Sciatic nerve (tissue), 2 donors: ENCODE measurements at places on chromosomes 6 and 20. TPM values are rescaled to one million over a fixed set of nuclear protein-coding genes. Genes with fewer than 3 reads are reported as not detected.

DNA sequence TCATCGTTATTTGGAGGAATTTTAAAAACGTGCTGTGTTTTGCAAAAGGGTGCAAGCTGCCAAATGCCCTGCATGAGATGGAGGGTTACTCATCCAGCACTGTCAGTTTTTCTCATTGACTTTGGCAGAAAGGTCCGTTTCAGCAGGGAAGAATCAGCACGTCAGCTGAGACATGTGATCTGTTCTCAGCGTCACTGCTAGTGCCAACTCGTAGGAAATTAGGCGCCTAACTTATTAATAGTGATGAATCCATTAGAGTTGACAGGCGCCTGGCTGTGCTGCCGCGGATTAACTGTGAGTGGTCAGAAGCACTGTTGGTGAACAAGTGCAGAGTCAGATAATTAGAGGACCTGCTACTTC is 175.5 kb upstream of the FOXQ1 start:
- no peak for DNase-seq

- no peak for DNase-seq
These were observed 517.5 kb downstream of the PREX1 start for GRCh38 chr20:48310305-48310704.

- no peak for DNase-seq
These were observed 29.9 kb upstream of the SYNCRIP start for GRCh38 chr6:85672623-85673022.

GRCh38 chr20:62772619-62772989 is 23.7 kb upstream of the MRGBP start:
- no peak for DNase-seq

DNA sequence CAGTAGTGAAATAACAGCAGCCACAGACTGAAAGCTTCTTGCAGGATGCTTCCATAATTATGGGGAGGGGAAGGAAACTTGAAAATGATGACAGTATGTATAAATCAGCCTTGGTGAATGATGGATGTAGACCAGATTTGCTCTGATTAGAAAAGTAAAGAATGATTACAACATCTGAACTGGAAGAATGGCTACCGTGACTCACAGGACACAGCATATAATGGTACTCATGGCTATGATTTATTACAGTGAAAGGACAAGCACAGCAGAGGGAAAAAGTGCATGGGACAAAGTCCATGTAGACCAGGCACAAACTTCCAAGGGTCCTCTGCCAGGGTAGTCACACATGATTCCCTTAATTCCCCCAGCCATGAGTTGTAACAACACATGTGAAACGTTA is 70.7 kb upstream of the POPDC3 start:
- DNase-seq: no peak

DNA sequence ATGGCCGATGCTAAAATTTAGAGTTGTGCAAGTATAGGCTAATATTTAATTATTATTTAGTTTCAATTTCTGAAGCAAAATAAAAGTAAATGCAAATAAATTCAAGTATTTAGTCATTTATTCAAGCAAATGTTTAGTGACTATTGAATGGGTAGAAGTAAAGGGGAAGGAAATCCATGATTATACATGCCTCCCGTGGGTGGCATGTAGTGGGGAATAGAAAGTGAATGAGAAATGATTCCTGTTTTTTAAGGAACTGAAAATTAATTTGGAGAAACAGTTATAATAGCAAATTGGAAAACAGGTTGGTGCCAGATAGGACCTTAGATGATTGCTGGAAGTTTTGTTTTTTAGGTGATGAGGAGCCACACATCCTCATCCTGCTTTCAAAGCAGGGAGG is 35.4 kb downstream of the FAM229B start:
- DNase-seq: no peak

GRCh38 chr20:23582293-23582692 is 14.0 kb upstream of the CST9L start:
- no peak for DNase-seq

DNA sequence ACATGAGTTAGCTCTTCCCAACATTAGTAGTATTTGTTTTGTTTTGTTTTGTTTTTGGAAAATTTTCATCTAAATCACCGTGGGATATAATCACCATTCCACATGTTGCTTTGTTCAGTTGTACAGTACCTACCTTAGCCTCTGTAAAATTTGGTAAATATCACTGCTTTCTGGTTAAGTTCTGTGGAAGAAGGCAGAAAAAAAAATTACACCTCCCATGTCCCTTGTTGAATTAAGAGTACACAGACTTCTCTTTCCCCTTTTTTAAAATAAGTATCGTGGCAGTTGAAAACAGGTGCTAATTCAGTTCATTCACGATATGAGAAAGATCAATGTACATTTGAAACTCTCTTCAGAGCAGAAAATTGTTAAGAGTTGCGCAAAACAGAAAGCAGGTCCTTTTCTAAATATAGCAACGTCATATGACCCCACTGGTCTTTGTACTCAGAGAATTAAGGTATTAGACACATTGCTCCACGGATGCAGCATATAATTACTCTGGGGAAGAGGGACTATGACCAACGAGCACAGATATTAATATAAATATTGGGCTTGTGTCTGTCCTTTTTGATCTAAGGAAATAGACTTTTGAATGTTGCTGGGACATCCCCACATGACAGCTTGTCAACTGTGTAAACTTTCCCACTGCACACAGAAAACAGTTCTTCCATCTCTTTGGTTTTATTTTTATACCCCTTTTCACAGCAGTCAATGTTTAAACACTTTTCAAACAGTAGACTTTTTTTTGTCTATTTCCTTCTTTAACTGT is 58.6 kb upstream of the ZNF217 start:
- no peak for DNase-seq

DNA sequence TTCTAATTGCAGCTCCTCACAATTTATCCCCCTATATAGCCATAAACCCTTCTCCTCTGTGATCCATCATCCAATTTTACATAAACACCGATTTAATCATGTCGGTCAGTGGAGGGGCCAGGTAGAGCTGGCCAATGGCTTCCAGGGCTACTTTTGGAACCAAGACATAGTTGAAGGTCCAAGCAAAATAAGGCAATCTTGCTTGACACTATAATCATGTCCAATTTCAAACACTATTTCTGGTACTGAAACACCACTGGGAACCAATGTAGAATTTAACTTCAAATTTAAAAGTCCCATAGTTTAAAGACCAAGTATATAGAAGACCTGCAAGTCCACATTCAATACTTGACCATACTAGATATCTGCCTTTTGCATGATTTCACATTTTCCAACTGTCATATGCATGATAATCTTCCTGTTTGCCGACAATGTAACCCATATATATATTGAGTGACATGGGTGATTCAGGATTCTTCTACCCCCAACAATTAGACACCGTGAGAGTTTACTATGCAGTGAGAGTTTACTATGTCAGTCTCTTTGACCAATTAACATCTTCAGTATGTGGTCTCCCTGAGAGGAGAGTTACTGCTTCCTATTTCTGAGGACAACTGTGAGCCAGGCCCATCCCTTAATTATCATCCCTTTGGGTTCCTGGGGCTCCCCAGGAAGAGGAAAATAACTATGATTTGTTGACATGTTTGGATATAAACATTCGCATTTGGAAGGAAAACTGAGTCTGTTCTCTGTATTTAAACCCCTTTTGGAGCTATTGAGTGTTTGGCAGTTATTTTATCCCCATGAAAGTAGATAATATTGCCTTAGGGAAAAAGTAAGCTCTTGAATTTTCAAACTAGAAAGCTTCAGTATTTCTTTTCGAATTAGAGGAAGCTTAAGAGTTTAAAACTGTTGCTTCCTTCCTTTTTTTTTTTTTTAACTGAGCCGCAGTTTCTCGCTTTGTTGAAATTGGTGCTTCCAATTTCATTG is 31.8 kb downstream of the SAMD3 start:
- DNase-seq: no peak

- DNase-seq: no peak
These were observed 2.5 kb downstream of the SRMS start for GRCh38 chr20:63544958-63545516.

DNA sequence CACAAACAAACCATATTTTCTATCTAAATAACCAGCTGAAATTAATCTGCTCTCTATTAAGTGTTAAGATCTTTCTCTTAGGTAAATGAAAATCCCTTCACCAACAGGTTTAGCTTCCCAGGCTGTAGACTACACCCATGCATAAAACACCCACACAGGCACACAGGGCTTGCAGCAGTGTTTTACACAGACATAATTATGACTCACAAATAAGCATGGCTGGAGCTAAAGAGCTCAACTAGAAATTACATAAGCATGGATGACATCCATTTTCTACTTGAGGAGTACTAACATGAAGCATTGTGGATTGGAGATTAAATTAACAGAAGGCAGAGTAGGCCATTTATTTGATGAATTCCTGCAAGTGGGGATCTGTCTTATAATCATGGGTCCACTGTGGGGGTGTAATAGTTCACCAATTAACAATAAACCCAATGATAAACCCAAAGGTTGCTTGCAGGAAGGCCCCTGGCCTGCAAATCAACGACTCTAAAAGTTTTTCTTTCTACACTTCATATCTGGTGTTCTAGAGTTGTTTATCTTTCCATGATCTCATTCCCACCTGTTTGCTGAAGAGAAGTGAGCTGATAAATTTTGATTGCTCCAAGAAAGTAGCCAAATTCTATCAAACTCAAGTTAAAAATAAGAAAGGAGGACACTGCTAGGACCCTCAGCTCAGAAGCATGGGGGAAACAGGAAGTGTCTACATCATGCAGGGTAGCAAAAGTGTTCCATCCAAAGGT is 33.8 kb upstream of the E2F3 start:
- no peak for DNase-seq

- no peak for DNase-seq
These were observed 57.9 kb downstream of the GJA10 start for GRCh38 chr6:89952105-89952671.

DNA sequence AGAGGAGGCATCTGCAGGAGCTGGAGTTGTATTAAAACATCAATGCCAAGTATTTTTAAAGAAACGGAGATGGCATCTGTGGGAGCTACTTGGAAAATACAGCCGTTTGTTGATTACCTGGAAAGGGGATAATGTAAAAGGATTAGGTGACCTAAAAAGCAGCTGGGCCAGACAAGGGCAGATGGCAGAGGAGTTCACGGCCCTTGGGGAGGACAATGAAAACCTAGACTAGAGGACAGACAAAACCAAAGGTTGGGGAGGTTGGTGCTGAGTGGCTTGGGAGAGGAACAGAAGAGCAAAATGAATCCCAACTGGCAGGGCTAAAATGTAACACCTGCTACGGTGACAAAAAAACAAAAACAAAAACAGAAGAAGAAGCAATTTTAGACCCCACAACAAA is 260.5 kb upstream of the JARID2 start:
- DNase-seq: no peak

DNA sequence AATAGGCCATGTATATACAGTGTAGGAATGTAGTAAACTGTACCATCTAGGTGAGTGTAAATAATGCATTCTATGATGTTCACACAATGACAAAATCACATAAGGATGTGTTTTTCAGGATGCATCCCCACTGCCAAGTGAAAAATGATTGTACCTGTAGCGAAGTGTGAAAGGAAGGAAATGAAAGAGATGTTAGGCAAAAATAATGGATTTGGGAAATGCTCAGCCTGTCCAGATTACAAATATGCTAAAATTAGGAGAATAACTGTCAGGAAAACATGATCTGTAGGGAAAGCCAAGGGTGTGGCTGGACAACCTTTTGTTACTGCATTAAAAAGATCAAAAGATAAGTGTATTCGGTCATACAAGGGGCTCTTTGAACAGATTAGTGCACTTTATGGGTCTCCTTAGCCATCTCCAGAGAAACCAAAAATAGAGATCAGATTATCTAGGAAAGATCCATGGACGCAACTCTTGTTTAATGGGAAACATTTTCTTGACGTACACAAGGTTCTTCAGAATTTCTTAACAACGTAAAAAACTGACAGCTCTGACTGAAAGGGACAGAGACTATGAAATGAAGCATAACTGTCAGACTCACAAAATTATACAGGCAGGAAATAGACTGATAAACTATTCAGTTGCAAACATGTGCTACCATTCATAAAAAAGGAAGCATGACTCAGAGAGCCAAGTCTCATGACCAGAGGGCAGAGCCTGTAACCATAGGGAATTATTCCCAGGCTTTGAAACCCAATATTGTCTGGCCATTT is 253.6 kb upstream of the RAB32 start:
- DNase-seq: no peak

- DNase-seq: no peak
These were observed 22.9 kb upstream of the CD83 start for GRCh38 chr6:14094721-14095120.

DNA sequence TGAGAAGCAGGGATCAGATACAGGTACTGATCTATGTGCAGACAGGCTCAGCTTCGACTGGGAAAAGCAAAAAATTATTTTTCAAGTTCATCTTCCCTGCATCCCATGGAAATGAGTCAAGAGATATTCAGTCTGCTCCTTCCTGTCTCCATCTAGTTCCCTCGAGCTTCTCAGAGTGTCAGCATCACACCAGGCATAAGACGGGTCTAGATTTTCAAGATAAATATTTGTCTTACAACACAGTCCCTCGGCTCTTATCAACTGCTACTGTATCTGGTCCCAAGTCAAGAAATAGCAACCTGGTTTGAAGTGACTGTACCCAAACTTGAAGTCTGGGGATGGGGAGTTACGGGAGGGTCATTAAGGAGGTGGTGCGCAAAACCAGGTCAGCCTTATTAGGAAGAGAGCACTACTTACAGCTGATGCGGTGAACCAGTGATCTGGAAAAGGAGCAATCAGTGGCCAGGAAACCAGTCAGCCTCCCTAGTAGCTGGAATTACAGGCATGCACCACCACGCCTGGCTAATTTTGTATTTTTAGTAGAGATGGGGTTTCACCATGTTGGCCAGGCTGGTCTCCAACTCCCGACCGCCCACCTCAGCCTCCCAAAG is 29.7 kb downstream of the ZMYND8 start:
- DNase-seq: no peak

DNA sequence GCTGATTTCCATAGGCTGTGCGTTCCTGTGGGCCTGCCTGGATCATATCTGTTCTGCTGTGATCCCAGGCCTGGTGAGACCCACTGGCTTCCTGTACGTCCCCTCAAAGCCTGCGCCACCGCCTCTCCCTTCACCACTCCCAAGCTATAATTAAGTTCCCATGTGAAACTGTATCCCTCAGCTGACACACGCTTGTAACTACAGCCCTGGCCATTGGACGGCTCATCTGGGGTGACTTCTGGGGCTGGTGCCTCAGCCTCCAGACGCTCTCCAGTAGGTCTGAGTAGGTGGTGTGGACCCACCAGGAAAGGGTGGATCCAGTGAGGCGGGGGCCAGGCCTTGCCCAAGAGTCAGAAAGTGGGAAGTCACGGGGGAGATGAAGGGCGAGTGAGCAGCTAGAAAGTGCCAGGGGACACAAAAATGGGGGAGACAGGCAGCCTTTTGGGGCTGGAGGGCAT is 21.0 kb downstream of the PPARD start:
- DNase-seq: no peak

- no peak for DNase-seq
These were observed 87.1 kb upstream of the RPS6KA2 start for GRCh38 chr6:166714187-166714510.

- DNase-seq: no peak
These were observed 17.3 kb downstream of the NCOA7 start for GRCh38 chr6:125808060-125808459.

HRH3 gene
- total RNA-seq: not detected

RAD21L1 gene
- total RNA-seq: not detected

THEMIS gene
- 1.3 TPM for total RNA-seq

FBXO5 gene
- 5.1 TPM for total RNA-seq

ARFRP1 gene
- total RNA-seq: 49.1 TPM

CARMIL1 gene
- 20.8 TPM for total RNA-seq
